ENCODE measurements at places on chromosomes 2 and 18. TPM values are rescaled to one million over a fixed set of nuclear protein-coding genes. Genes with fewer than 3 reads are reported as not detected.

Gene CRYBA2
- not detected for total RNA-seq

Gene FAP
- total RNA-seq, result 0.15 TPM

Gene ZSWIM2
- not detected for total RNA-seq

Gene DAPL1
- total RNA-seq, result not detected

Gene DNAH7
- total RNA-seq, result 7.9 TPM

Gene CD28
- total RNA-seq, result not detected

Gene CFAP53
- total RNA-seq, result 2.2 TPM

Measured in renal cortical epithelial cell (primary cell).